ENCODE measurements at places on chromosomes 13 and 19. TPM values are rescaled to one million over a fixed set of nuclear protein-coding genes. Genes with fewer than 3 reads are reported as not detected.

Gene CEACAM8
- total RNA-seq: not detected

Gene C19orf12
- 19.2 TPM for total RNA-seq

Gene MIER2
- 11.7 TPM for total RNA-seq

Gene FAM83E
- 8.2 TPM for total RNA-seq

Gene ZNF99
- not detected for total RNA-seq

Gene SIGLEC14
- 2.9 TPM for total RNA-seq

Gene PEG3
- 1.7 TPM for total RNA-seq

Gene JUNB
- 260 TPM for total RNA-seq

Gene KCNRG
- total RNA-seq: 3.6 TPM

Gene PPP1R37
- total RNA-seq: 32.2 TPM

Gene FLT3
- total RNA-seq: 1.4 TPM
